ENCODE measurements at places on chromosomes 16 and 17.

DNA sequence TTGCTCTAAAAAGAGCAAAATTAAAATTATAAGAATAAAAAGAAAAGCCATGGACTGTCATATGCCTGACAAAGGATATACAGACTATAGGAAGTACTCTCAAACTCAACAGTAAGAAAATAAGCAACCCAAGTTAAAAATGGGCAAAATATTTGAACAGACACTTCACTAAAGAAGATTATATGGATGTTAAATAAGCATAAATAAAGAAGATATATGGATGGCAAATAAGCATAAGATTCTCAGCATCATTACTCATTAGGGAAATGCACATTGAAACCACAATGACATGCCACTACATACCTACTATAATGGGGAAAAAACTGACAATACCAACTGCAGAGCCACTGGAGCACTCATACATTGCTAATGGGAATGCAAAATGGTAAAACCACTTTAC, 14.9 kb upstream of the BEAN1 start:
- DNase-seq = no peak

- DNase-seq = no peak
These were observed 48.4 kb downstream of the CLEC16A start for GRCh38 chr16:10992797-10993196.

DNA sequence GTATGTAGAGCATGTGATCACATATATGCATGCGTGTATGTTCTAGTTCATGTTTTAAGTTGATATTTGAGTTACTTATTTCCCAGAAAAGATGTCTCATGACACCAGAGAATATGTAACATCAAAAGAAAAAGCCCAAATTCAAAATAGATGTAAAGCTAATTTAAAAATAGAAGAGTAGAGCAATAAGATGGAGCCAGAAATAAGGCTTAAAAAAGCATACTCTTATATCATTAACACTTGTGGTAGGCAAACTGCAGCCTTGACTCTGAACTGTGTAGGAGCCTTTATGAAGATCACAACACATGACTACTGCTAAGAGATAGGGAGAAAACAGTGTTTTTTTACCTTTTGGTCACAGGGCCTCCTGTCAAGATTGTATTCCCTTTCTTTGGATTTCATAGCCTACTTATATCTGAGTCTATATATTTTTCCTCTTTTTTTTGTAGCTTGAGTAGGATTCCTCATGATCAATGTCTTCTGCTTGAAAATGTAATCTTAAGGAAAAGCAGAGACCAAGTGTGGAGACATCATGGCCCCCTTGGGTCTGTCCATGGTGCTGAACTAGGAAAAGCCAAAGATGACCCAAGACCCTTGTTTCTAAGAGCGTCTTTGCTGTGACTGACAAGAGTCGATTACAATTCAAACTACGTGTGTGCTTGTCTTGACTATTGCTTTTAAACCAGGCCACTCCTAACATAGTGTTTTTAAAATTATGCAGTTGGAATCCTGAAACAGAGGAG, 390.4 kb downstream of the SHISA9 start:
- DNase-seq = no peak

DNA sequence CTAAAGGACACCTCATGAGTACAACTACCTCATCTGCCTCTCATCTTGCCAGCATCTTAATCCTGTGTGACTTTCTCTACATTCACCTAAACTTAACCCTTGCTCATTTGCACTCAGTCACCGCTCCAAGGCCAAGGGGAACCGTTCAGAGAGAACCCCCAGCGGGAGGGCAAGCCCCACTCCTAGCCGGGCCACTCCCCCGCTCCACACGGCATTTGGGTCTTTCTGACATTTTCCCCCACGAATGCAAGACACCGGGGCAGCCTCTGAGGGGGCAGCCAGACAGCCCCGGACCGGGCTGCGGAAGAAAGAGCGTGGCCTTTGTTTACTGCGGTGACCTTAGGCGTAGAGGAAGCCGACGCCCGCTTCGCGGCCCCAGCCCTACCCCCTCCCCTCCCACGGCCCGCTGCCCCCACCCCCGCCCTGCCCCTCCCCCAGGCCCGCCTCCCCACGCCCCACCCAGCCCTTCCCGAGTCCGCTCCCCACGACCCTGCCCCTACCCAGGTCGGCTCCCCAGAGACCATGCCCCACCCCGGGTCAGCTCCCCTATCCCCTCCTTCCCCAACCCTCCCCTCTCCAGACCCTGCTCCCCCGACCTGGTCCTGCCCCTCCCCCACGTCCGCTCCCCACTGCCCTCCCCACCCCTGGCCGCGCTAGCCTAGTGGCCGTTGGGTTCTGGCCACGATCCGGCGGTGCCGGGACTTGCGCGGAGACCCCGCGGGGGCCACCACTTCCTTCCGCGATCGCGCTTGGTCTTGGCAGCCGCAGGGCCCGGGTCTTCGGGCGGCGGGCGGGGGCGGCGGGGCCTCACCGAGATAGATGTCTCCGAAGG, 789 bp downstream of the CSNK1D start:
- DNase-seq = no peak

- no peak for DNase-seq
These were observed 2.1 kb upstream of the USP32 start for GRCh38 chr17:60393840-60394723.

DNA sequence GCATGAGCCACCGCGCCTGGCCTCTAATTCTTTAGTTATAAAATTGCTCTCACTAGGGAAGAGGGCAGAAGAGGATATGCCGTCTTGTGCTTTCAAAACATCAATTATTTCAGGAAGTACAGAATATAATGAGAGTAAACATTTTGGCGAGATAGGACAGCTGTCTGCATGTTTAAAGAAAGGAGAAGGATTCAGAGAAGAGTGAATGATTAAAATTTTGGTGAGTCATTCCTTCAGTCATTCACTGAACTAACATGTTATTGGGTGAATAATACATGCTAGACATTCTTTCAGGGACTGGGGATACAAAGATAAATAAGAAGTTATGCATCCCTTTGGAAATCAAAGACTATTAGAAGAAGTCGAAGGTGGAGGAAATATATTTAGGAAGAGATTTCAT, 590.3 kb upstream of the GOT2 start:
- DNase-seq = no peak

- no peak for DNase-seq
These were observed 396.2 kb upstream of the XYLT1 start for GRCh38 chr16:17866996-17867395.

DNA sequence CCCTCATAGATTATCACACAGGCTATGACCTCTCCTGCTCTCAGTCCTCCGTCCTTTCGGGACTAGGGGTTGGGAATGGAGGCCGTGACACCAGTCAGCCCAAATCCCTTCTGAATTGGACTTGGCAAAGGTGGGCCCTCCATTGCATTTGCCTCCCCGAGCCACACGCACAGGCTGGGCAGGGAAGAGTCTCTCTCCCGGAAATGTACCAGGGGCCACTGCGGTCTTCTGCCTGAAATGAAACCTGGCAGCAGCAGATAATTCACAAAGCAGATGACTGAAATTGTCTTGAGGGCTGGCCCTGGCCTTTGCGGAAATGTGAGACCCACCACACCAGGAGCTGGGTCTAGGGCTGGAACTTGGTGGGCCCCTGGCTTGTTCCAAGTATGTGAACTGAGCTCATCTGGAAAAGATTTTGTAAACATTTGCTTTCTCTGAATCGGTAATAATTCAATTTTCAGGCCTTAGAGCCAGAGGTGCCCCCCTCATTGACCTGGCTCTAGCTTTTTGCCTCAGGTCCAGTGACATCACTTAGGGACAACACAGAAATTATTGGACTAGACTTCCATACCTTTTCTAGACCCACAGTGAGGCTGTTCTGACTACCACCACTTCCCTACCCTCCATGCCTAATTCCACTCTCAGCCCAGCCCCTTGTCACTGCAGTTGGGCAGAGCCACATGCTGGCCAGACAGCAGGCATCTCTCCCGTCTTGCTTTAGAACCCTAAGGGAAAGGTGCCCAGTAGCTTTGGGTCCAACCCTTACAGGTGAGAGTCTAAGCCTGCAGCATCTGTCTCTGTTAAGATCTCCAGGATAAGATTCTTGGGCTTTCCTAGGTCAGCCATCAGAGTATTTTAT, 75.2 kb downstream of the CCDC182 start:
- no peak for DNase-seq

DNA sequence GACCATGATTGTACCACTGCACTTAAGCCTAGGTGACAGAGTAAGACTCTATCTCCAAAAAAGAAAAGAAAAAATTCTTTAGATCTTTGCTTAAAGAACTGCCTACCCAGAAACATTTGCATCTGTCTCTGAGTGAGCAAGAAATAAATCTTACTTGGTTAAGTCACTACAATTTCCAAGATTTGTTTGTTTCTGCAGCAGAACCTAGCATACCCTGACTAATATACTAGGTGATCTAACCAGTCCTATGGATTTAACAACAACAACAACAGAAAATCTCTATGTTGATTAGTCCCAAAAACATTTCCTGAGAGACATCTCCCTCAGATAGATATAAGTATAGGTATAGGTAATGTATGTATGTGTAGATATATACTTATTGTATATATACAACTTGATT, 549.3 kb upstream of the PSMD7 start:
- no peak for DNase-seq

GRCh38 chr17:34163646-34164045, 91.4 kb upstream of the CCL2 start:
- no peak for DNase-seq

DNA sequence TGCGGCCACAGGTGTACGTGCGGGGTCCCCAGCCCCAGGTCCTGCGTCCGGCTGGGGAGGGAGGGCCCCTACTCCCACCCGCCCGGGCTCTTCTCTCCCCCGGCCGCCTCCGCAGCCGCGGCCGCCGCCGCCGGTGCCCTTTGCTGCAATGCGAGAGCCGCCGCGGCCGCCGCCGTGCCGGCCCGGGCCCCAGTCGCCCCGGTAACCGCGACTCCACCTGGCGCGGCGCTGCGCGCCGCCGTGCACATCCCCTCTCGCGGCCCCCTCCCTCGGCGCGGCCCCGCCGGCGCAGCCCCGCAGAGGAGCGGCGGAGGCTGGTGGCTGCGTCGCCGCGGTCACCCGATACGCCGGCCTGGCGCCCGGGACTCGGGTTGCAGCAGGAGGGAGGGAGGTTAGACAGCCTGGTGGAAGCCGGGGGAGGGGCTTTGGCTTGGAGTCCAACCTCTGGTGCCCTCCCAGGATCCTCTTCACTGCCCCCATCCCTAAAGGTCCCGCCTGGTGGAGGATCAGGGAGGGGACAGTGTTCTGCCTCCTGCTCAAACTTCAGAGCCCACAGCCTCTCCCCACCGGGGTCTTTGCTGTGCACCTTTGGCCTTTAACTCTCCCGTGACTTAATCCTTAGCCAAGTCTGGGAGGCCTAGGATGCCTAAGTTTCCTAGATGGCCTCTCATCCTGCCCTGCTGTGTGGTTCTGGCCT, 32.9 kb downstream of the SRCIN1 start:
- no peak for DNase-seq

GRCh38 chr17:8941520-8941919, 24.0 kb downstream of the PIK3R5 start:
- no peak for DNase-seq

GRCh38 chr17:76556765-76557367, 17.0 kb downstream of the PRCD start:
- no peak for DNase-seq

DNA sequence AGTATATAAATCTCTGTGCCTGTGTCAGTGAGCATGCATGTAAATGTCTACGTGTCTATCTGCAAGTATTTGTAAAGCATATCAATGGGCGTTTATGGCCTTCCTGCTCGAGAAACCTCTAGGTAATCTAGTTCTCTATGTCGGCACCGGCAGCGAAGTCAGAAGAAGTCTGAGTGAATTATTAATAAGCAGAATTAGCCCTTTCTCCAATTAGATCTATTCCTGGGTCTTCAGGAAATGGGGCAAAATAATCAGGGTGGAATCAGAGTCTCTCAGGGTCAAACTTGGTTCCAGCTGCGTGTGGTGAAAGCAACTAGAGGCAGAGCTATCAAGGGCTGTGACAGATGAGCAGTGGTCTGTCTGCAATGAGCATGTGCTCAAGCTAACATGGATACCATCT, at the start of gene C17orf78:
C17orf78 (plus strand) TSS at position 280 of the 400 bp plus-strand sequence; CDS start at position 388, 108 bp downstream.
- no peak for DNase-seq

- no peak for DNase-seq
These were observed 58.2 kb downstream of the RAP1GAP2 start for GRCh38 chr17:2854143-2855055.

DNA sequence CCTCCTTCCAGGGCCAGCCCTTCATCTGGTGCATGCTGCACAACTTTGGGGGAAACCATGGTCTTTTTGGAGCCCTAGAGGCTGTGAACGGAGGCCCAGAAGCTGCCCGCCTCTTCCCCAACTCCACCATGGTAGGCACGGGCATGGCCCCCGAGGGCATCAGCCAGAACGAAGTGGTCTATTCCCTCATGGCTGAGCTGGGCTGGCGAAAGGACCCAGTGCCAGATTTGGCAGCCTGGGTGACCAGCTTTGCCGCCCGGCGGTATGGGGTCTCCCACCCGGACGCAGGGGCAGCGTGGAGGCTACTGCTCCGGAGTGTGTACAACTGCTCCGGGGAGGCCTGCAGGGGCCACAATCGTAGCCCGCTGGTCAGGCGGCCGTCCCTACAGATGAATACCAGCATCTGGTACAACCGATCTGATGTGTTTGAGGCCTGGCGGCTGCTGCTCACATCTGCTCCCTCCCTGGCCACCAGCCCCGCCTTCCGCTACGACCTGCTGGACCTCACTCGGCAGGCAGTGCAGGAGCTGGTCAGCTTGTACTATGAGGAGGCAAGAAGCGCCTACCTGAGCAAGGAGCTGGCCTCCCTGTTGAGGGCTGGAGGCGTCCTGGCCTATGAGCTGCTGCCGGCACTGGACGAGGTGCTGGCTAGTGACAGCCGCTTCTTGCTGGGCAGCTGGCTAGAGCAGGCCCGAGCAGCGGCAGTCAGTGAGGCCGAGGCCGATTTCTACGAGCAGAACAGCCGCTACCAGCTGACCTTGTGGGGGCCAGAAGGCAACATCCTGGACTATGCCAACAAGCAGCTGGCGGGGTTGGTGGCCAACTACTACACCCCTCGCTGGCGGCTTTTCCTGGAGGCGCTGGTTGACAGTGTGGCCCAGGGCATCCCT, 7.4 kb downstream of the NAGLU start:
- DNase-seq = no peak

DNA sequence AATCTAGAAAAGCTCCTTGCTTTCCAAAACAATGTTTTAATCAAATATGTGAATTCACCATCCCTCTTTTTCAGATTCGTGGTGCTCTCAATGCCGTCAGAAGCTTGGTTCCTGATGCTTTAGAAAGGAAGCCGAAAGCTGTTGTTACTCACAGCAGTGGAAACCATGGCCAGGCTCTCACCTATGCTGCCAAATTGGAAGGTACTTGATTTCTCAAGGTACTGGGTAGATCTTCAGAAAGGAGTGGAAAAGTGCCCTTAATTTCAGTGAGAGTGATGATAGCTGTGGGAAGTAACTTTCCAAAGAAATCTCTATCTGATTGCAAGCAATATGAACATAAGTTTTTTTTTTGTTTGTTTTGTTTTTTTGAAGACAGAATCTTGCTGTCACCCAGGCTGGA, 14.0 kb downstream of the SRR start:
- no peak for DNase-seq
